Stimulated activated CD8-positive, alpha-beta memory T cell treated with anti-CD3 and anti-CD28 coated beads, Interleukin-4, amount 100 ng/mL, for 1 hour (primary cell): ENCODE measurements at places on chromosomes 1 and 21.

DNA sequence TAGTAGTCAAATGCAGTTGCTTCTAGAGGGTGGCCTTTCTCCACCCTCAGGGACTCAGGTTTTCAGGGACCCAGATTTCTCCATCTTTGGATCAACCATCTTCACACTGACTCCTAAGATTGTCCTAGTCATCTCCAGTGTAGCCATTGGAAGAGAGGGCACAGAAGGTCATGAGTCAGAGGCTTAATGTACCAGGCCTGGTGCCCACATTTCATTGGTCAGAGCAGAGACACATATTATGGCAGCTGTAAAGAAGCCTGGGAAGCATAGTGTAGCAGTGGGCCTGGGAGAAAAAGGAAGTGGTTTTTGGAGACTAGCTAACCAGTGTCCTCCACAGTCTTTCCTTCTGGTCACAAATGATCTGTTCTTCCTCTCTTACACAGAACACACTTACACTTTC, 122.5 kb downstream of the GIPC2 start:
- no peak for DNase-seq

DNA sequence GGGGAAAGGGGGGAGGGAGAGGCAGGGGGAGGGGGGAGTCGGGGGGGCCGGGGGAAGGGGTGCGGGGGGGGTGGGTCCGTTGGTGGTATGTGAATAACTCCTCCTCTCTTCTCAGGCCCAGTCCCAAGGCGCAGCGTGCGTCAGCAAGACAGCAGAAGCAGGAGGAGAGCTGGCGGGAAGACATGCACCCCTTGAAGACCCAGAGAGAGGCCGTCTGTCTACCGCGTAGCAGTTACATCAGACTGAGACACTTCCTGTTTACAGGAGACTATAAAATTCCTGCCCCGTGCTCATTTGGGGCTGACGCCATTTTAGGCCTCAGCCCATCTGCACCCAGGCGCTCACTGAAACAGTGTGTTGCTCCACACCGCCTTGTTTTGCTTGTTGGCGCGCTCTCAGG, 55.3 kb downstream of the SETD4 start:
- no peak for DNase-seq

DNA sequence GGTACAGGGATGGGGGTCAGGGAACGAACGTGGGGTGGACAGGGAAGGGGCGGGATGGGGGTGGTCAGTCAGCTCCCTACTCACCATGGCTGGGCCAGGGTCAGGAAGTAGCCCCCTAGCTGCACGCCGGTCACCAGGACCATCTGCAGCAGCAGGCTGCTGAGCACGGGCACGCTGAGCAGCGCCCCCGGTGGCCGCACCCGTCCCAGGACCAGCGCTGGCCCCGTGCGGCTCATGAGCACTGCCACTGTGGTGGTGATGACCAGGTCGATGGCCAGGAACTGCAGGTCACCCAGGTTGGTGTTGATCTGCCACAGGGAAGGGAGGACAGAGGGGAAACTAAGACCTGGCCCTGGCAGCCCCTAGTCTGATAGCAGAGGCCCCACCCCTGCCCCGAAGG, 6.5 kb upstream of the MFAP2 start:
- DNase-seq = no peak

DNA sequence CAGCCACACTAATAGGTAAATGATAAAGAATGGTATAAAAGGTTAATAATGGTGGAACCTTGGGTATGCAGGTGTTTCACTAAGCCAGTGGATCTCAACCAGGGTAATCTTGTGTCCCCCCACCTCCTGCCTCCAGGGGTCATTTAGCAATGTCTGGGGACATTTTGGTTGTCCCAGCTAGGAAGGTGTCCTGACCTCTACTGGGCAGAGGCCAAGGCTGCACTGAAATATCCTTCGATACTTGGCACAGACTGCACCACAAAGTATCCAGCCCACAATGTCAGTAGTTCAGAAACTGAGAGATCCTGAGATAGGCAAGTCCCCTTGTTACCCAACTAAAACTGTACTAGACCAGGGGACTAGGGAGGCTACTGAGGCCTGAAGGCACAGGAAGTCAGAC, 113.6 kb upstream of the TIAM1 start:
- no peak for DNase-seq

- DNase-seq = no peak
These were observed 6.4 kb downstream of the ASAP3 start for GRCh38 chr1:23477359-23478144.

GRCh38 chr1:74857676-74858075, 124.7 kb downstream of the TYW3 start:
- no peak for DNase-seq

GRCh38 chr1:203166192-203166940, 9.3 kb downstream of the MYBPH start:
- DNase-seq = no peak

DNA sequence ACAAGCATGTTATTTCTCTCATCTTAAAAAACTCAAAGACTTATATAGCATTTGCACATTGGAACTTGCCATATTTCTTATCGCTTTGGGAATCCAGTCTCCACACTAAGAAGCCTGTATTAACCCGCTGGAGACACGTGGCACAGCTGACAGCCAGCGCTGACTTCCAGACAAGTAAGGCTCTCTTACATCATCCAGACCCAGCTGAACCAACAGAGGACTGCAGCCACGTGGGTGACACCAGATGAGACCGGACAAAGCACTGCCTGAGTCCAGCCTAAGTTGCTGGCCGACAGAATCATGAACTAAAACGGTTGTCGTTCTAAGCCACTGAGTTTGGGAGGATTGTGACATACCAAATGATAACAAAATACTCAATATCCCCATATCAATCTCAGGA, 6.3 kb upstream of the CD247 start:
- no peak for DNase-seq

DNA sequence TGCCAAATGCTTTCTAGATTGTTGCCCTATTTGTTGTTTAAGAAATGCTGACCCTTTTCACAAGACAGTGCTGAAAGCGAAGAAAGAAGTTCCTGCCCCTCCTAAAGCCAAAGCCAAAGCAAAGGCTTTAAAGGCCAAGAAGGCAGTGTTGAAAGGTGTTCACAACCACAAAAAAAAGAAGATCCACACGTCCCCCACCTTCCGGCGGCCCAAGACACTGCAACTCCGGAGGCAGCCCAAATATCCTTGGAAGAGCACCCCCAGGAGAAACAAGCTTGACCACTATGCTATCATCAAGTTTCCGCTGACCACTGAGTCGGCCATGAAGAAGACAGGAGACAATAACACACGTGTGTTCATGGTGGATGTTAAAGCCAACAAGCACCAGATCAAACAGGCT, 55.7 kb downstream of the PSMG1 start:
- DNase-seq = no peak

- no peak for DNase-seq
These were observed 993.8 kb upstream of the NCAM2 start for GRCh38 chr21:20004367-20004766.
